ENCODE measurements at places on chromosomes 16 and 17. TPM values are rescaled to one million over a fixed set of nuclear protein-coding genes. Genes with fewer than 3 reads are reported as not detected.

DNA sequence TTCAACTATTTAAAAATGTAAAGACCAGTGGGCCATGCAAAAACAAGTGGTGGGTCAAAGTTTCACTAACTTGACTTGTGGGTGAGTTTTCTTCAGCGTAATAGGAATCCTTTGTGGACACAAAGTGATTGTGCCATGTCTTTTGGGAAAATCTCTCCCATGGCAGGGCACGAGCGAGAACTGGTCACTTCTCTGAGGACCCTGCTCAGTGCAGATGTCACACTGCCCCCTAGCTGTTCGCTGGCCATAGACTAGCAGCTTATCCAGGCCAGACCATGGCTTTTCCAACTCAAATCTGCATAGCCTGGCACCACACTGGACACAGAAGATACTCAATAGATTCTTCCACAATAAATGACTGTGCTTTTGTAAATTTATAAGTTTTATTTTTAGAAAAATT lies 306.0 kb upstream of the CCL2 start:
- H3K4me1 ChIP-seq = no peaks in the 10 kb centered on the region
- DNase-seq = peak; percentile 28
- H3K36me3 ChIP-seq = no peaks in the 10 kb centered on the region
- no peaks in the 10 kb centered on the region for H3K27me3 ChIP-seq
- H3K27ac ChIP-seq = no peak overlapping the region

Gene MFSD6L
- 0.34 TPM for polyA plus RNA-seq

Gene TPSG1
- polyA plus RNA-seq = 2.3 TPM

DNA sequence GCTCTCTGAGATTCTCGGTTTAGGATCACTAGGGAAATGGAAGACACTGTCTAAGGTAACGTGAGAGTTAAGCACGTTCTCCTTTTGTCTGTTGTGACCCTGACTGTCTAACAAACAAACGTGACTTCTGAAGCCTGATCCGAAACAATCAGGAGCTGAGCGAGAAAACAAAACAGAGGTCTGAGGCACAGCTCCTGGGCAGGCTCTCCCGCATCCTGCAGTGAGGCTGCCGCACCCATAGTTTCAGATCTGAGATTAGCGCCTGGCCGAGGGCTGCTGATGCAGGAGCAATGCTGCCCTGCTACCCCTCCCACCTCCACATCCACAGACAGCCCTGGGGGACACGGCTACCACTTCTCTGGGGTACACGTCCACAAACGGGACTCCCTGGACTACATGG lies 46.7 kb downstream of the RNF157 start:
- H3K27ac ChIP-seq = no peak overlapping the region

Gene IL4R
- polyA plus RNA-seq = 20.9 TPM

DNA sequence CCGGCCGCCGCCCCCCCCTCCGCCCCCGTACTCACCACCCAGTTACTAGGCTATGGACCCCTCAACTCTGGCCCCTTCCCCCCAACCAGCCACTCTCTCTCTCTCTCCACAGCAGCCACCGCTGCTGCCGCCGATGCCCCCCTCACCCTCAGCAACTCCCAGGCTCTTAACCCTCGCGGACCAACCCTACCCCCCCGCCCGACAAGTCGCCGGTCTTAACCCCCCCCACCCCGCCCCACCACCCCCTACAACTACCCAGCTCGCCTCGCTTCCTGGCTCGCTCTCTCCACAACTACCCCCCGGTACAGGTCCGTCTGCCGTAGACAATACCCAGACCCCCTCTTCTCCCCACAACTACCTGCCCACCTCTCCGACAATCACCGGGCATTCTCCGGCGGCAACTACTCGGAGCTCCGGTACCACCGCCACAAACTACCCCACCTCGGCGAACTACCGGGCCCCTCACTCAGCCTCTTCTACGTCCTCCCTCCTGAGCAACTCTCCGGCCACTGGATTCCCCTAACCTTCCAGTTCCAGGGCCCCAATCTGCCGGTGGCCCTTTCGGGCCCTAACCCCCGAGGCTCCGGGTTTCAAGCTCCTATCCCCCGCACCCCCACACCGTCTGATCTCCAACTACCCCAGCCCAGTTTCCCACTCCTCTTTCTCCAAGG lies 702 bp downstream of the PHF23 start:
- DNase-seq = peak; percentile 61
- peak overlapping the region; percentile 65 for H3K4me3 ChIP-seq
- no peaks in the 10 kb centered on the region for H3K27me3 ChIP-seq
- H3K36me3 ChIP-seq = no peaks in the 10 kb centered on the region
- peaks cover 30% of the 10 kb centered on the region for H3K4me1 ChIP-seq
- H3K27ac ChIP-seq = peak overlapping the region; percentile 98

Data from hepatocyte (in vitro differentiated cells).